ENCODE measurements at places on chromosomes 6 and 20. TPM values are rescaled to one million over a fixed set of nuclear protein-coding genes. Genes with fewer than 3 reads are reported as not detected.

DNA sequence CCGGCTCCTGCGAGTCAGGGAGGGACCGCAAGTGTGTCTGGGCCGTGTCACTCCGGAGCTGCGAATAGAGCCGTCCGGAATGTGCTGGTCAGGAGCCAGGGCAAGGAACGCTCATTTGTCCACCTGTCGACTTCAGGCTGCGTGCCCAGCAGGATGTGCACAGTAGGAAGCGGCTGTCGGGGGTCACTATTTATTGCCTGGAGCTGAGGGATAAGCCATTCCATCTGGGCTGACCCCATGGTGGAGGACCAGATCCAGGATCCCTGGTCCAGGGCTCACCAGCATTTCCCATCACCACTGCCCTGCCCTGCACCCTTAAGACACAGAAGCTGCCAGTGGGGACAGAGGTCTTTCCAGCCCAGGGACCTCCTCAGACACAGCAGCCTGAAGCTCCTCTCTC, 14.7 kb downstream of the NTSR1 start:
- DNase-seq, result peak; percentile 38

DNA sequence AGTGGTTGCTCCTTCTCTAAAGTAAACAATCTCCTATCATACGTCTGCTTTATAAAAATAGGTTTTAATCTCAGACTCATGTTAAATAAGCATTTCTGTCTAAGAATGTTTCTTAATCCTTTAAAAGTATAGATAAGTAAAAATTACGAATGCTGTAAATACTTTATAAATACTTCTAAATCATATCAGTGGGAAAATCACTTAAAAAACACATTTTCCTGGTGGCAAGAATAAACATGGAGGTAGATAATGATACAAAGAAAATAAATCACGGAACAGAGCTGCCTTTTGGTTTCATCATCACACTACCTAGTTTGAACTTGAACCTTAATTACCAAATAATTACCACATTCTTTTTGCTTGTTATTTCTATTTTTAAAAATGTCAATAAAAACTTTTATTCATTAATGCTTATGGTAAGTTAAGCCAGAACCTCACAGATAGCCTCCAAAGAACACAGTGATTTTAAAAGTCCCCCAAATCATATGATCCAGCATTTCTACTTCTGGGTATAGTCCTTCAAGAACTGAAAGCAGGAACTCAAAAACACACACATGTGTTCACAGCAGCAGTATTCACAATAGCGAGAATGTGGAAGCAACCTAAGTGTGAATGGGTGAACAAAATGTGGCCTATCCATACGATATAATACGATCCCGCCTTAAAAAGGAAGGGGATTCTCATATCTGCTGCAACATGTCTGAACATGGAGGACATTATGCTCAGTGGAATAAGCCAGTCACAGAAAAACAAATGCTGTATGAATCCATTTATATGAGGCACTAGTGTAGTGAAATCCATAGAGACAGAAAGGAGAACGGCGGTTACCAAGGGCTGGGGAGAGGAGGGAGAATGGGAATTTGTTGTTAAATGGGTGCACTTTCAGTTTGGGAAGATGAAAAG, 72.4 kb downstream of the SLC22A23 start:
- no peak for DNase-seq

DNA sequence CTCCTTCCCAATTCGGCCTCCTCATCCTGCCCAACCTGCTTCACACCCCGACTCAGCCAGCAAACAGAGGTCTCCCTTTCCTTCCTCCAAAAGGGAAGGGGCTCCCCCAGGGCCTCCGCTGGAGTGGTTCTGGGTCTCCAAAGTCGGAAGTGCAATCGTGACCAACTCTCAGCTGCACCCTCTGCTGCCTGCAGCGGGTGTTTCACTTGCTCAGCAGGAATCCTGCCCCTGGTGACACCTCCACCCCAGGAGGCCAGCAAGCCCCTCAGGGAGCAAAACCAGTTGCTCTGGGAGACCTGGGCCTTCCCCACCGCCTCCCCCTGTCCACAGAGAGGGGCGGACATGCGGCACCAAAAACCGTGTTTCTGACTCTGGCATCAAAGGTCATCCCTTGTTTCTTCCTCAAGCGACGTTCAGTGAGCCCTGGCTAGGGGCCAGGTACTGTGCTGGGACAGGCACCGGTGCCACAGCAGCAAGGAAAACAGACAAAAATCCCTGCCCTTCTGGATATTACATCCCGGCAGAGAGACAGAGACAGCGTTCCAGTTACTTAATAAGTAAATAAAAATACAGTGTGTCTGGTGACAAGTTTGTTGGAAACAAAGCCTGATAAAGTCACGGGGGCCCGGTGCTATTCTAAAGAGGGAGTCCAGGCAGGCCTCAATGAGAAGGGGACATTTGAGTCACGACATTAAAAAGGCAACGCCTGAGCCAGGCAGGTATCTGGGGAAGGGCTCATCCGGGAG, 219.0 kb downstream of the BMP7 start:
- DNase-seq, result no peak

LINC00237 gene
- not detected for total RNA-seq

SNPH gene
- 4.7 TPM for total RNA-seq

- DNase-seq, result no peak
These were observed 19.4 kb downstream of the QRSL1 start for GRCh38 chr6:106648651-106649308.

- DNase-seq, result no peak
These were observed 134.9 kb downstream of the SCML4 start for GRCh38 chr6:107689190-107689589.

- DNase-seq, result no peak
These were observed 96.0 kb downstream of the PSMB1 start for GRCh38 chr6:170456886-170457698.

LST1 gene
- not detected for total RNA-seq

KCNQ5 gene
- total RNA-seq, result 1.7 TPM

- DNase-seq, result no peak
These were observed 63.5 kb upstream of the ADGRF1 start for GRCh38 chr6:47105469-47106178.

C20orf144 gene
- under 0.01 TPM for total RNA-seq

DNA sequence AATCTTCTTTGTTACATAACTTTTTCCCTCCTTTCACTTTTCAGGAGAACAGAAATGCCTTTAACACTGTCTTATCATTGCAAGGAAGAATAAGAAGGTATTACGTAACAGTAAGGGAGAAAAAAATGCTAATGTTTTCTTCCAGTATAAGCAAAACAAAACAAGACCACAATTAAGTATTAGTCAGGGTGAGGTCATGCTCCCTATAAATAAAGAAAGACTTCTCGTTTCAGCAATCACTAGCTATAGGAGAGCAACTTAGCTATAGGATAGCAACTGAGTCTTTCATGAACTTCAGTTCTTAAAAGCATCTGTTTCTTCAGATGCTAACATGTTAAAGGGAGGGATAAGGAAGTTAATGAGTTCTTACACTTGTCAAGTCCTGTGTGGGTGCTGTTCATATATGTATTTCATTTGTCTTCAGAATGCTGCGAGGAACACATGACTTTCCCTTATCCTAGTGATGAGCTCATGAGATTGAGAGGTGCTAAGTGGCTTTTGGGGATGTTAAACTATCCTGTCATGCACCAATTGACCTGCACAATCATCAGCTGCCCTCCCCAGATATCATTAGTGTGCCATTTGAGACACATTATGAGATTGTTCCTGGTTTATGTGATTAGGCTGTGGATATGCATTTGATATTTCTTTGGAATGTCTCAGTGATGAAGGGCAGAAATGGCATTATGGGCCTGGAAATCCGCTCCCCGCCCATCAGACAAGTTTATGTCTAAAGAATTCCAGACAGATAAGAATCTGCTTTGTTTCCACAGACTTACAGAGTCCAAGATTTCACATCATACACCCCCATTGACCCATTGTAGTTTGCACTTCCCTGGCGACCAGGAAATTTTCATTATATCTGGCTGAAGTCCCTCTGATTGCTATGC, 37.5 kb downstream of the LAMA4 start:
- DNase-seq, result peak; percentile 95

GRCh38 chr6:4304927-4305455, 169.6 kb upstream of the ECI2 start:
- no peak for DNase-seq

DNA sequence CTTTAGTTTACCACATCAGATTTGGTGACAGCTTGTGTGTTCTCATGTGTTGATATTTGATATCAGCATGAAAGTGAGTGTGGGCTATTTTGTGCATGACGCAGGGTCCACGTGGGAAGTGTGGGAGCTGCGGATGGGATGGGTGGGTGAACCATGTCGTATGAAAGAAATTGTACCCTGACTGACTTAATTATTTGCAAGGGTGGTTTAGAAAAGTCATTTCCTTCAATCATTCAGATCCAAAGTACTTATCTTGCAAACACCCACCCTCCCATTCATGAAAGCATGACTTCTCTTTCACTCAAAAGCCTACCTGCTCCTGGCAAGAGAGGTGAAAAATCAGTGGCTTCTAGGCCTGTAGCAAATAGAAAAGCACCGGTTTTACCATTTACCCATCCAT, 91.8 kb upstream of the BACH2 start:
- DNase-seq, result no peak

- peak; percentile 7 for DNase-seq
These were observed 1013.8 kb upstream of the CITED2 start for GRCh38 chr6:140388192-140388802.

RNF5 gene
- 18.8 TPM for total RNA-seq

CCR6 gene
- not detected for total RNA-seq

GRCh38 chr20:3995067-3995748, 20.1 kb downstream of the RNF24 start:
- peak; percentile 44 for DNase-seq

CNKSR3 gene
- total RNA-seq, result 15.8 TPM

- DNase-seq, result no peak
These were observed 24.0 kb upstream of the SGK2 start for GRCh38 chr20:43534791-43535350.

- DNase-seq, result no peak
These were observed 12.2 kb downstream of the LYRM4 start for GRCh38 chr6:5248302-5249098.

- DNase-seq, result no peak
These were observed 17.3 kb upstream of the SNRPB2 start for GRCh38 chr20:16712511-16712947.

TINAG gene
- not detected for total RNA-seq

OR2H2 gene
- total RNA-seq, result not detected

GRCh38 chr6:15389765-15390723, 144.2 kb downstream of the JARID2 start:
- DNase-seq, result peak; percentile 66

- DNase-seq, result peak; percentile 76
These were observed 48.9 kb downstream of the HDDC2 start for GRCh38 chr6:125252891-125253290.

- peak; percentile 64 for DNase-seq
These were observed 16.1 kb upstream of the SERPINB1 start for GRCh38 chr6:2857580-2858337.

ANGPT4 gene
- not detected for total RNA-seq

DNA sequence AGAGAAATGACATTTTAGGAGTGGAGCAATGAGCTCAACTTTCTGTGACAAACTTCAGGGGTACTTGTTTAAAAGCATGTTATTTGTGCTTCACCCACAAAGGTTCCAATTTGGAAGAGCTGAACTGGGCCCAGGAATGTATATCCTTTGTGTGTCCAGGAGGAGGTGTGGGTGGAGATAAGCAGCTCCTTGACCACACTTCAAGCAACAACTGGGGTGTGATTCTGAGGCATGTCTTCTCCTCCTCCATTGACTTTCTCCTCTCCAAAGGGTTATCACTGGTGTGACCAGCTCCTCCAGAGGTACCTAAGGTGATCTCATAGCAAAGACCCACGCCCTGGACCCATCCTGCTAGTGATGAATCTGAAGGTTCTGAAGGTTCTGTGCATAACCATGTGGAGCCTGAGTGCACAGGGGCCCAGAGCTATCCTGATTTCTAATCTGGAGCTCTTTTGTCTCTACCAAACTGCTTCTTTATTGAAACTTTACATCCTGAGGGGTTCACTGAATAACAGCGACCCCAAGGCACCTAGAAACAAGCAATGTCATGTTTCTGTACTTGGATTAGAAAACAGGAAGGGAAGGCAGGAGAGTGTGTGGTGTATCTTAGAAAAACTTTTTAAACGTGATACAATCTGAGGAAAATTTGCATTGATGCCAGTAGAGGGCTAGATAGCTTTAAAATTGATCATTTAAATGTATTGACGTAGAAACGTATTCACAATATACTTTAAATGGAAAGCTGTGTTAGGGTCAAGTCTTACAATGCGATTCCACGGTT, 60.9 kb upstream of the CD93 start:
- DNase-seq, result no peak

DNA sequence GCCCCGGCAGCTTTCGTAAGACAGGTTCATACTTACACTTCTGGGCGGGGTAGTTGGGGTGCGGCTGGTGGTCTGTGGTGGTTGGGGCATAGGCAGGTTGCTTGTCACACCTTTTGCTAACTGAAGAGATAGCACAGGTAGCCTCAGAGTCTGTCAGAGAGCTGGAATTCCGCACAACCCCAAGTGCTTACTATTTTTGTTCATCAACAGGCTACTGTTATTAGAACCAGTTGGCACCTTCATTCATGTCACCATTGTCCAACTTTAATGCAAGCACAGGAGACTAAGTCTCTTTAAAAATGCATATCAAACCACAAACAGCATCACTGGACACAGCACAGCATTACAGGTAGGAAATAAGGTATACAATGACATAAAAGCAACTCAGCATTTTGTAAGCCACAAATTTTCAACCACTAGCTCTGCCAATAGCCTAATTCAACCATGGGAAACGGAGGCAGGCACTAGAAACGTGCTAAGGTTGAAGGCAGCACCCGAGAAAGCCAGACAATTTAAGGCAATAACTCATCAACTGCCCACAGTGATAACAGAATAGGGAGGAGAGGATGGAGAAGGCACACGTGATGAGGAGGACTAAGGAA, 143.8 kb downstream of the ZMYND8 start:
- no peak for DNase-seq

GNAS-AS1 gene
- total RNA-seq, result 0.83 TPM

LY6G6C gene
- total RNA-seq, result not detected

RNF39 gene
- total RNA-seq, result not detected

DNA sequence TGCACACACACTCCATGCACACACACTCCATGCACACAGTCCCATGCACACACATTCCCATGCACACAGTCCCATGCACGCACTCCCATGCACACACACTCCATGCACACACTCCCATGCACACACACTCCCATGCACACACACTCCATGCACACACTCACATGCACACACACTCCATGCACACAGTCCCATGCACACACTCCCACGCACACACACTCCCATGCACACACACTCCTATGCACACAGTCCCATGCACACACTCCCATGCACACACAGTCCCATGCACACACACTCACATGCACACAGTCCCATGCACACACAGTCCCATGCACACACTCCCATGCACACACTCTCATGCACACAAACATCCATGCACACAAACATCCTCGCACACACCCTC, 168.4 kb downstream of the TTLL2 start:
- DNase-seq, result no peak

DNA sequence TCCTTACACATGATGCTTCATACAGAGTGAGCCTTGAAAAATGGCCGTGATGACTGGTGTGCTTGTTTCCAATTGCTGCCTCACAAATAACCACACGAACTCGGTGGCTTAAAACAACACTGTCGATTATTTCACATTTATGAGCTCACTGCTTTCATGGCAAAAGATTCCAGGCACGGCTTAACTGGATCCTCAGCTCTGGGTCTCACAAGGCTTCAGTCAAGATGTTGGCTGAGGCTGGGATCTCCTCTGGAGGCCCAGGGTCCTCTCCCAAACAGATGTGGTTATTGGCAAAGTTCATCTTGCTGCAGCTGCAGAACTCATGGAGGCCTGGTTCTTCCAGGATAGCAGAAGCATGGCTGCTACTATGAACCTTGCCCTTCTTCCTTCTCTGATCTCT, 144.6 kb downstream of the TFAP2C start:
- no peak for DNase-seq

- no peak for DNase-seq
These were observed 17.6 kb upstream of the ENTPD6 start for GRCh38 chr20:25177890-25178321.

- DNase-seq, result peak; percentile 72
These were observed 54.4 kb upstream of the RNF24 start for GRCh38 chr20:4069751-4070150.

Measured in IMR-90 (cell line).